ENCODE measurements at places on chromosomes 7 and 10. TPM values are rescaled to one million over a fixed set of nuclear protein-coding genes. Genes with fewer than 3 reads are reported as not detected.
A peak's percentile ranks its signal among the peaks of the same experiment; 100 is the strongest.

DNA sequence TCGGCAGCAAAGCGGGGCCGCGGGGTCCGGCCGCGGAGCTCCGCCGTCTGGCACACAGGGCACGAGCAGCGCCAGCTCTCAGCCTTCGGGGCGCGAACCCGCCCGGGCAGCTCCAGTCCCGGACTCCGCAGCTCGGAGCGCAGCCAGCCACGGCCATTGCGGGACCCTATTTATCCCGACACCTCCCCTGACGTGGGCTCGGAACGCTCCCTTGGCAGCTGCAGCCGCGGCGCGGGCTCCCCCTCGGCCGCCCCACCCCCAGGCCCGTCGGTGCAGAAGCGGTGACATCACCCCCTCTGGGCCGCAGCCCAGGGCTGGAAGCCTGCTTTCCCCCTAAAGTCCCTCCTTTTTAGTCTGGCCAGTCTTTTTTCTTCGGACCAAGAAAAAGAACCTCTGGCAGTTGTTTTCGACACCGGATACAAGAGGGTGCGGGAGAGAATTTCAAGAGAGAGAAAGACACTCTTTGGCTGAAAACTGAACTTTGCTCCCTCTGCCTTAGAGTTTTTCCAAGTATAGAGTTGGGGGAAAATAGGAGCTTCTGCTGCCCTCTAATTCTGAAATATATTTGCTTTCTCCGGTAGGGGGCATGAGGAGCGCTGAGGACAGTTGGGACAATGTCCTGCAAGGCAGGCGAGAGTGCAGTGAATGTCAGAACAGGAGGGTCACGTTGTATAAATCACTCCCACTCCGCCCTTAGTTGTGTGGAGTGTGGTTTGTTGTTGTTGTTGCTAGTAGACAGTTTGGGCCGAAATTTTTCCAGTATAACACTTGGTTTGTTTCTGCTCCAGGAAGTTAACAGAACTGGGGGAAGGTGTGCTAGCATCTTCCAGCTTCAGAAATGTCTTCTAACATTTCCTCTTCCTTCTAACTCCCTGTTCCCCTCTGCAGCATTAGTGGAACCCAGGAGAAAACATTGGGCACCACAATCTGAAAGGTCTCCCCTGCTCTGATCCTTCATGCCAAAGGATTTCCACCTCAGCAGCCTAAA, at the start of gene SFRP4:
Gene SFRP4 (minus strand): TSS at position 145 of the 988 bp plus-strand sequence. CDS start 280 bp downstream, outside the sequence.
- DNase-seq = peak; percentile 68

DNA sequence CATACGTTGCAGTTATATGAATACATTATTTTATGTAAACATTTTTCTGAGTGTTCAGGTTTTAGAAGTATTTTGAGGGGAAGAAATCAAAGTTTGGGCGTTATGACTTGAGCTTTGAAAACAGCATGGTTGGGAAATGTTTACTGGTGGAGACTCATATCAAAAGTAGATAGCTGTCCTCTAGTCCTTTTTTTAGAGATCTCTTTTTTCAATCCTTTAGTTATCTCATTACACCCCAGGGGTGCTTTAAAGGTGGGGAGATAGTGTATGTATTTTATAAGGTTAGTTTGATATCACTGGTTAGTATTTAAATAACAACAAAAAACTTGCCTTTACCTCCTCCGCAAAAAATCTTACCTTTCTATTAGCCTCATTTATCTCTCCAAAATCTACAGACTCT, 2.3 kb downstream of the DMTF1 start:
- DNase-seq = no peak

Gene FMC1
- total RNA-seq = 41.8 TPM

DNA sequence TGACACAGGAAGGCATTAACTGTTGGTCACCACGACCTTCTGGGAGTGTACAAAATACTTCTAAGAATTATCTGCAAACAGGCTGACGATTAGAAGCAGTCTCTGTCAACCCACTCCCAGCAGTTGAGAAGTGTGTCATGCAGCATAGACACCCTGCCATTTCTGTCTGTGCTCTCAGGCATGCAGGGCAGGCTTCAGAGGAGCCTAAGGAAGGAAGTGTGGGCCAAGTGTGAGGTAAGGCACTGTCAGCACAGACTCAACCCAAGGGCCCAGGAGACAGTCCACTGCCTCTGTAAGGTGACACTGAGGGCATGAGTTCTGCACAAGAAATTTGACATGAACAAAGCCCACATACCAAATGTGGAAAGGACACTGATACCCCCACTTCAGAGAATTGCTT, 109.0 kb upstream of the VIPR2 start:
- DNase-seq = no peak

GRCh38 chr10:108629834-108630233, 1293.5 kb downstream of the XPNPEP1 start:
- DNase-seq = no peak

Gene OR2A12
- total RNA-seq = not detected

- no peak for DNase-seq
Measured at GRCh38 chr7:144818511-144818910, 17.3 kb downstream of the TPK1 start.

- no peak for DNase-seq
Measured at GRCh38 chr10:117241541-117242462, 888 bp downstream of the SLC18A2 start.

- DNase-seq = no peak
Measured at GRCh38 chr7:83149466-83149865, 13.2 kb downstream of the PCLO start.

GRCh38 chr7:79555571-79555970, 102.1 kb upstream of the MAGI2 start:
- no peak for DNase-seq

DNA sequence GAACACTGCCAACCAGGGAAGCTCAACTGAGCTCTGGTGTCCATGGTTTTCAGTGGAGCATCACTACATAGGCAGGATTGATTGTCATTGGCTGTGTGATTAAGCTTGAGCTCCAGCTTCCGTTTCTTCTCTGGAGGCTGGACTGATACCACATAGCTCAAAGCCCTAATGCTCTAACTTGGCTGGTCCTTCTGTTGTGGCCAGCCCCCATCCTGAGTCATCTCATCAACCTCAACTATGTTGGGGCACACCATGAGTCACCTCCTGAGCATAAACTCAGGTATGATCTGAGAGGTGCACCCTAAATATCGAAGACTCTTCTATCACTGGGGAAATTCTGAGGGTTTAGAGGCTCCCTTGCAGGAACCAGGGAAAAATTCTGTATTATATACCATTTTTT, 114.5 kb upstream of the INHBA start:
- DNase-seq = no peak

DNA sequence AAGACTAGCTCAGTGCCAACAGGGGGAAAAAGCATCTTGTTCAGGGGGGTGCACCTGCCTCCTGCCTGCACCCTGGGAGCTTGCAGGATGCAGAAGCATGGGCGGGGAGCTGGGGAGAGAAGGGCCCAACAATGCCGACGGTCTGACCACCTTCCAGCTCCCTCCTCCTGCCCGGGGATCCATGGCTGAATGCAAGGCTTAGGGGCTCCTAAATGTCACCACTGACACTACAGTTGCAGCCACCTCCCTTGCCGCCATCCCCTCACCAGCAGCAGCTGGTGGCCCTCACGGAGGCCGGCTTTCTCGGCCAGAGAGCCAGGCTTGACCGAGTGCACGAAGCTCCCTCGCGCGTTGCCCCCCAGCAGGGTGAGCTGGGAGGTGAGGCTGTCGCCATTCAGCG, 78.8 kb upstream of the GNA12 start:
- no peak for DNase-seq

Gene EVX1
- not detected for total RNA-seq

DNA sequence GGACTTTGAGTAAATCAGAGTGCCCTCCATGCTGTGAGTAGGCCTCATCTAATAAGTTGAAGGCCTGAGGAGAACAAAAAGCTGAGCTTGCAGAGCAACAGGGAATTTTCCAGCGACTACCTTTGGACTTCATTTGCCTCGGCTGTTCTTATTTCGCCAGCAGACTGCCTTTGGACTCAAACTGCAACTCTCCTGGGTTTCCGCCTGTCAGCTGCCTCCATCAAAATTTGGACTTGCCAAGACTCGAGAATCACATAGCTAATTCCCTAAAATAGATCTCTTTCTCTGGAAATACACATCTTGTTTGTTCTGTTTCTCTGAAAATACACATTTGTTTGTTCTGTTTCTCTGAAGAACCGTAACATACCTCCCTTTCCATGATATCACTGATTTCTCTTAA, 93.8 kb downstream of the ITGB8 start:
- no peak for DNase-seq

Gene MMRN2
- 35.8 TPM for total RNA-seq

- DNase-seq = peak; percentile 74
Measured at GRCh38 chr7:50962962-50963374, 180.3 kb upstream of the GRB10 start.

- DNase-seq = no peak
Measured at GRCh38 chr10:3484306-3485056, 300.5 kb downstream of the KLF6 start.

Gene DPP6
- total RNA-seq = 0.19 TPM

DNA sequence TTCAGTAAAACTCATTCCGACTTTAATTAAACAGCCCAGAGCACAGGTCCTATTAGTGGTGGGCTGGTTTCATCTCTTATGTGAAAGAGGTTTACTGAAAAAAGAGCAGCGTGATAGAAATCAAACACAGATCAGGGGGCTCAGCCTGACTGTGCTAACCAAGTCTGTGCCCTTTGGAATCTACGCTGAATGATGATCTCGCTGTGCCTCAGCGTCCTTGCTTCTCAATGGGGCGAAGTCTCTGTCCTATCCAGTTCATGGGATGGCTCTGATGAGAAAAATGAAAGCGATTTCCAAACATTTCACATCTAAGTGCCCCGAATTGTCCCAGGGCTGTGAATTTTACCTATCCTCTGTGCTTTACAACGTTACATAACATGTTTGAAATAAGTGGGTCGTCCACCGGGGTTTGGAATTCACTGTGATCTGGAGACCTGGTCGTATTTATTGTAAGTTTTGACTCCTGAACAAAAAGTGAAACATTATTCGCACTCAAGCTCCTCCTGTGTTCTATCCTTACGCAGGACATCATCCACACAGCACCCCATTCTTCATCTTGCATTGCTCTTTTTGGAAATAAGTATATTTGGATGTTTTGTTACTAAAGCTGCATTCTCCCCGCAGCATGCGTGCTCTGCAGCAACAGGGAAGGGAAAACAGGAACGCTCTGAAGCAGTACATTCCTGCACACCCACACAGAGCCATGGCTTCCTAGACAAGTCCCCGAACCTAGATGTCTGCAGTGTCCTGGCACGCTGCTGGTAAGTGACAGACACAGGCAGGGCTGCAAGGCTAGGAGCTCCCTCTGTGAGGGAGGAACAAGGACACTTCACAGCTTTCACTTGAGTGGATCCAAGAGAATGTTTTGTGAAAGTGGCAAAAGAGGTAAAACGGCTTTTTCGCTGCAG, 83.5 kb downstream of the SLC37A3 start:
- DNase-seq = no peak

Gene RPEL1
- not detected for total RNA-seq

- no peak for DNase-seq
Measured at GRCh38 chr7:99106821-99107241, 37.1 kb downstream of the SMURF1 start.

Gene SEMA4G
- 1.5 TPM for total RNA-seq

Gene AKR1C8
- not detected for total RNA-seq

GRCh38 chr10:102769375-102770107, 25.8 kb downstream of the WBP1L start:
- DNase-seq = no peak

GRCh38 chr10:80596391-80597257, 58.9 kb downstream of the SH2D4B start:
- DNase-seq = no peak

Gene GPR15LG
- not detected for total RNA-seq

Gene OR13A1
- not detected for total RNA-seq

- no peak for DNase-seq
Measured at GRCh38 chr7:146355216-146355615, 238.6 kb downstream of the CNTNAP2 start.

GRCh38 chr10:132868995-132869394, 73.4 kb downstream of the CFAP46 start:
- peak; percentile 30 for DNase-seq

Gene FGFBP3
- 0.32 TPM for total RNA-seq

Gene CFAP70
- total RNA-seq = 1.4 TPM

DNA sequence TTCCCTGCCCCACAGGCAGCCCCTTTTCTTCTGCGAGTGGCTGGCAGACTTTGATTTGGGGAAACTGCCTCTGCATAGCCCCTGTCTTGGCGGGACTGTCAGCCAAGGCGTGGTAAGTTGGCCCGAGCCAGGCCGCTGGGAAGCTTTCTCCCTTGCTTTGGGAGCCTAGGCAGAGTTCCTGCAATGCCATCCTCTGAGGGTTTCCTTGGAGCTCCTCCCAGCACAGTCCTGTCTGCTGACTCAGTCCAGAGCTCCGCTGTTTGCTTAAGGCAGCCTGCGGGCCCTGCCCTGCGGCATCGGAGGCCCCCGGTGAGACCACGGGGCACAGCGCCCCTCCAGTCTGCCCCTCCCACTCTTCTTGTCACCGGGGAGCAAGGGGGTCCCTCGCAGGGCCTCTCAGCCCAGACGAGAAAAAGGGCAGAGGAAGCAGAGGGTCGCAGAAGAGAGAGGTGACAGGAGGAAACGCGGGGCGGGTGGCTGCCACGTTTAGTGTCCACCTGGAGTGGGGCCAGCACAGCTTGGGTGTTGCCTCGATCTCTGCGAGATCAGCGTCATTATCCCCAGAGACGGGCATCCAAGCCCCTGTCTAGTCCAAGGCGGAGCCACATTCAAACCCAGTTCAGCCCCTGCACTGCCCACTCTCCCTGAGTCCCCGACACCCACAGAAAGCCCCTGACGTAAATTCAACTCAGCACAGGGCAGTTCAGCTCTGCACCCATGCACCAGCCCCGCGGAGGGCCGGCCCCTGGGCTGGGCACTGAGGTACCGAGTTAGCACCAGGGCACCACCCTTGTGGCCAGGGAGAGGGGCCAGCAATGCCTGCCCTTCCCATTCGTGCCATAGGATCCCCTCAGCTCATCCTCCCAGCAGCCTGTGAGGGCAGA, 59.0 kb upstream of the CHST15 start:
- DNase-seq = peak; percentile 81

DNA sequence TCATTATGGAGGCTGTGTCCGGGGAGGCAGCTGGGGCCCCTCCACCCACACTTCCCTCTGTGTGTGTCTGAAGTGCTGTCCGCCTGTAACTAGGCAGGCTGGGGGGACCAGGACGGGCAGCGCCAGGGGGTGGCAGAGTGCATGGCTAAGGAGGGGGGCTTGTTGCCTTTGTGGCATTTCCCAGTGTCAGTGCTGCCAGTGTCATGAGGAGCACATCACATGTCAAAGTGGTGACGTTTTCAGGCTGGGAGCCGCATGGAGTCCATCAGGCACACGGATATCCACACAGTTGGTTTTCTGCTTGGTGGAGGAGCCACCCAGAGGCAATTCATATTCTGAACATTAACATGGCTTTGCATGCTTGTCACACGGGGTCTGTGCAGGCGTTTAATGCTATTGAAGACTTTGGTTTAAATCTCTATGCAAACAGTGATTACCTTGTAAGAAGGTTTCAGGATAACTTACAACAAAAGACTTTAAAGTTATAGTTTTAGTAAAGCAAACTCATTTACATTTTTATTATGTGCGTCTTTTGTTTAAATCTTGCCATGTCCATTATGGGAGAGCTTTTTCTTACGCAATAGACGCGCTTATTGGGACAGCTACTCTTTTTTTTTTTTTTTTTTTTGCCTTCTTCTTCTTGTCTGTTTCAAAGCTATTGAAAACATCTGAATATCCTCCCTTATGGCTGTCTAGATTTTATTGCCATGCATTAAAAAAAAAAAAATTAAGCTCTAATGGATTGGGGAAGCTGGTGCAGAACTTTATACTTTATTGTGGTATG, 52.9 kb downstream of the C10orf67 start:
- no peak for DNase-seq

GRCh38 chr10:70575874-70576802, 26.4 kb downstream of the PRF1 start:
- DNase-seq = peak; percentile 70

- DNase-seq = no peak
Measured at GRCh38 chr10:99784727-99785441, 2.4 kb downstream of the ABCC2 start.

Gene DNAJB9
- 34.4 TPM for total RNA-seq

Gene PLCE1
- 4.2 TPM for total RNA-seq

Gene STAG3
- total RNA-seq = 0.51 TPM
